ENCODE measurements at places on chromosomes 5 and 9.

- DNase-seq = no peak
Measured at GRCh38 chr5:16538006-16538405, 72.4 kb upstream of the ZNF622 start.

GRCh38 chr5:135053278-135053677, 19.2 kb upstream of the PITX1 start:
- DNase-seq = no peak

DNA sequence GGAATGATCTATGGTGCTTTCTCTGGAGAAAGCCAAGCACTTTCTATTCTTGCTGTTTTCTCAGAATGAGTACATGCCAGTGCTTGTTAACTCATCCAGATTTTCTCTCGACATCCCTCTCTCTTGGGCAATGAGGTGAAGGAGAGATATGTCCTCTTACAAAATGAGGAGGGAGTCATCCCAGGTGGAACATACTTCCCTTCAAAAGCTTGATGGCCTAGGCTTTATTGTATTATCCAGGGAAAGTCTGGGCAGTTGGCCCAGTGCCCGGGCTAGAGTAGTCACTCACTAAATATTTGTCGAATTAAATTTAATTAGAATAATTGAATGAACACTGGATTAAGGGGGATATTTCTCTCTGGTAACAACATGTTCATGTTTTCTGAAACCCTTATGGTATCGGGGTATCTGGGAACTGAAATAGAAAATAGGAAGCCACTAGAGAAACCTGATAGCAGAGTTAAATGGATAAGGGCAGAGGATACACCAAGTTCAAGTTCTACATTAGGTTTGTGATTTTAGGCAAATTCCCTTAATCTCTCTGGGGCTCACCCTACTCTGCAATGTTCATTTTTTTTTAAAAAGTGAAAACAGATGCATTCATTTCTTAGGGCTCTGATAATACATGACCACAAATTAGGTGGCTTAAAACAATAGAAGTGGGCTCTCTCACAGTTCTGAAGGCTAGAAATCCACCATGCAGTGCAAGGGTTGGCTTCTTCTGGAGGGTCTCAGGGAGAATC, 99.6 kb downstream of the LIFR start:
- no peak for DNase-seq

DNA sequence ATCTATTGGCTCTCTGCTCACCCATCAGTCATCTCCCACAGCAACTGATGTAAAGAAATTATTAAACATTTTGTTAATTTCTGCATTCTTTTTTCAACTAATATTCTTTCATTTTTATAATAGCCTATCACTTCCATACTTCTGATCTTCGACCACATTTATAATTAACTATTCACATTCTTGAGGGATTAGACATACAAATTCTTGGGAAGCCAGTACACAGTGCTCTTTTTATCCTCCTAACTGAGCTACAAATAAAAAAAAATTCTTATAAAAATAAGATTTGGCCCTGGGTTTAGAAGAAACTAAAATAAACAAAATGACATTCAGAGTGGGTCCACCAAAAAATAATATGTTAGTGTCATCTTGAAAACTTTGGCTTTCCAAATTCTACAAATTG, 103.7 kb upstream of the ITGA1 start:
- no peak for DNase-seq

- no peak for DNase-seq
Measured at GRCh38 chr5:135295852-135296251, 103.2 kb downstream of the MACROH2A1 start.

- DNase-seq = no peak
Measured at GRCh38 chr5:14655146-14655741, 9.3 kb upstream of the OTULIN start.

DNA sequence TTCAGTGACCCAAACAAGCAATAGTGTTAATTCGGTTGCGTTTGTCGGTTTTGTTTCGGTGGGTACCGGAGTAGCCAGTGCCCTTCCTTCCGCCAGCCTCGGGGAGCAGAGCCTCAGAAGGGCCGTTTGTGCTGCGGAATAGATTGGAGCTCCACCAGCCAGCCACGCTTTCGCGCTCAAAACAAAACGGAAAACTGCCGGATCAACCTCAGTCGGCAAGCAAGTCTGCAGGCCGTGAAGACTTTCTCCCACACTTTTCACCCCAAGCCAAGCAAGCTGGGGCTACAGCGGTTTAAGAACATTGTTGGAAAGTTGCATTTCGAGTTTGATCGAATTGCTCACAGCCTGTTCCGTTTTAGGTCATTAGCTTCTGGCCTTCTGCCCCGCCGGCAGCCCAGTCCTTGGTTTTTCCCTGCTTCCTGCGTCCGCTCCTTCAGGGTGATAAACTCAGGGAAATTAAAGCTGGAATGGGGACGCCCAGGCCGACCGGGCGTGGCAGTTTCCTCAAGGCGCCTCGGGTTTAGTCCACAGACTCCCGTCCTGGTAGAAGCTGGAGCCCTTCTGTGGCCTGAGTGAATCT, 803 bp upstream of the CCNO start:
- peak; percentile 32 for DNase-seq

DNA sequence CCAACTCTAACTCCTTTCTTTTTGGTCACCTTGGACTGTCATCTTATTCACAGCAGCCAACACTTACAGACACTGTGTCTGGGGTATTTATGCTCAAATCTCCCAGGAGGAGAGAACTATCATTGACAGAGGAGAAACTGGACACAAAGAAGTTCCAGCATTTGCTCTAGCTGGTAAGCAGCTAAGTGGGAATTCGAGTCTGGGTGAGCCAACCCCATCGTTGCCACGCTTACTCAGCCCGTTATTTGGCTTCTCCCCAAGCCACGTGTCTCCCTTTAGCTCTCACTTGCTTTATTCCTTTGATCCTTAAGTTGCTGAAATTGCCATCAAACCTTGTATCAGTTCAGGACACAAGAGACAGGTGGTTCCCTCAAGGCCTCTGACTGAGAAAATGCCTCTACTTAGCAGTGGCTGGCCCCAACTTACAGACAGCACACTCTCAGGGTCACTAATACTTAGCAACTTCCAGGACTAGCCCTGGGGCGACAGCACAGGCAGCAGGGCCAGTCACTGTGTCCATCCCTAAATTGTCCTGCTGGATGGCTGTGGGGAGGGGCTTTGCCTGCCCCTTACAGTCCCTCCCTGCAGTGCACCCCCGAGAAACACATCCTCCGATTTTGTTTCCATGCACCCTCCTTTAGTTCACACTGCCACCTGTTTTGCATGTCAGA, 1.4 kb downstream of the SLC36A2 start:
- no peak for DNase-seq

GRCh38 chr9:13137426-13137825, 142.1 kb downstream of the MPDZ start:
- DNase-seq = no peak

GRCh38 chr9:115522912-115523311, 405.0 kb upstream of the TNC start:
- no peak for DNase-seq

DNA sequence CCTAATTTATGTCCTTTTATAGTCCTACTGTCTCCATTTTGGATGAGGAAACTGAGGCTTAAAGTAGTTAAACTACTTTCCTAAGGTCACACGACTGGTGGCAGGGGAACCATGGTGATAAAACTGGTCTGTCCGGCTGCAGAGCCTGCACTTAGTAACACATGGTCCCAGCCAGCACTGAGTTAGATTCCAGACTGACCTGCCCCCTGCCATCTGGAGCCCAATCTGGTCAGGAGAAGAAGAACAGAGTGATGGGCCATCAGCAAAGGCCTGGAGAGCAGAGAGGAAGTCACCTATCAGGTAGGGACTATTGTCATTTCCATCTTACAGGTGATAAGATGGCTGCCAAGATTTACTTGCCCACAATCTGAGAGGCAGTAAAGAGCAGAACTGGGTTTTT, 86.6 kb upstream of the SLC25A48 start:
- DNase-seq = no peak

GRCh38 chr9:134671341-134672113, 29.9 kb downstream of the COL5A1 start:
- DNase-seq = no peak

DNA sequence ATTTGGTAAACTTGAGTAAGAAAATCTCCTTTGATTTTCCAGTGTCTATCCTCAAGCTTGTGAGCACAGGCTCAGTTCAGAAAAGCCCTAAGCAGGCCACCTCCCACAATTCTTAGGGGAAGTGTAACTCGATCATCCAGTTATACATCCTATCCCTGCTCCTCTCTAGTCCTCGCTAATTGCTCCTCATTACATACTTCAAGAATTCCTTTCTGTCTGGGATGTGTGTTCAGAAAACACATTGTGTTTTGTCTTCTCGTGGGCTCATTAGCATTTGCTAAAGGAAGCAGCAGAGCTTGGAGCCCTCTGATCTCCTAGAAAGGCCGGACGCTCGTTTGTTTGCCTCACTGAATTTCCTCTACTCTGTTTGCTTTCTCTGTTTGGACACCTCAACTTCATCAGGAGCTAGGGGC, 268.2 kb upstream of the RFX3 start:
- no peak for DNase-seq

DNA sequence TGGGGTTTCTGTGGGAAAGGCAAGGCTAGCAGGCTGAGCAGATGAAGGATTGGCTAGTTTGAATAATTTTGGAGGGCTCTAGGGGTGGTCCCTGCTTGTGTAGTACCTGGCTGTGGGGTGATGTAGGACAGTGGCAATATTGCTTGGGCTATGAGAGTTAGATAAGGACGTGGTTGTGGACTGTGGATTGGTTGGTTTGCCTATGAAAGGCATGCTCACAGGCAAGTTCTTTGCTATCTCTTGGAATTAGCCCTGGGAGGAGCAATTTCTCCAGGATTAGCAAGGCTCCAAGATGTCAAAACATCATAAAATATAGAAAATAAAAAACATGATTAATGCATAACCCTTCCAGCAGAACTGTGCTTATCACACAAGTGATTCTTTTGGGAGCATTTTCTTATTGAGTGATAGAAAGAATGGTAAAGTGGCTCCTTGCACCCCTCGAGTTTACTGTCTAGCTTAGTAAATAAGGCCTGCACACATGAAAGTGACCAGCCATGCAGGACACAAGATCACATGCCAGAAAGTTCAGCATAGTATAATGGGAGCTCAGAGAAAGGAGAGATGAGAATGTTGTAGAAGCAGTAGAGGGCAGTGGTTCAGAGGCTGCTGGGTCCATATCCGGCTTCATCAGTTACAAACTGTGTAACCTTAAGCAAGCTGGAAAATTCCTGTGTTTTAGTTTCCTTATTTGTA, 13.8 kb downstream of the AOPEP start:
- DNase-seq = no peak

- no peak for DNase-seq
Measured at GRCh38 chr5:115507681-115508080, 36.9 kb downstream of the FEM1C start.

DNA sequence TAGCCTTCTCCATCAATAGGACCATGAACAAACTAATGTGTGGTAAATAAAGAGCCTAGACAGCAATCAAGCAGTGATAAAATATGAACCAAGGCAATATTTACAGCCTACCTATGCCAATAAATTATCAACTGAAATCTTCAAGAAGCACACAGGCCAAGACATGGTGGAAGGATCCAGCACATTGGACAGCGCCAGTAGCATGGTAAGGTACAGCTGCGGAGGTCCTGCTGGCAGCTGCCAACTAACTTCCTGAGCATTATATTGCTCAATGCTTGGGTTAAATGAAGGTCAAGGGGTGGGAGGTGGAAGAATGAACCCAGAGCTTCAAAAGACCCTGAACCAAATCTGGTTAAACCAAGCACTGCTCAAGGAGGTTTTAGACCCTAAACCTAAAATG, 16.5 kb upstream of the SPDL1 start:
- no peak for DNase-seq

GRCh38 chr9:69542942-69543704, 129.0 kb downstream of the APBA1 start:
- no peak for DNase-seq

DNA sequence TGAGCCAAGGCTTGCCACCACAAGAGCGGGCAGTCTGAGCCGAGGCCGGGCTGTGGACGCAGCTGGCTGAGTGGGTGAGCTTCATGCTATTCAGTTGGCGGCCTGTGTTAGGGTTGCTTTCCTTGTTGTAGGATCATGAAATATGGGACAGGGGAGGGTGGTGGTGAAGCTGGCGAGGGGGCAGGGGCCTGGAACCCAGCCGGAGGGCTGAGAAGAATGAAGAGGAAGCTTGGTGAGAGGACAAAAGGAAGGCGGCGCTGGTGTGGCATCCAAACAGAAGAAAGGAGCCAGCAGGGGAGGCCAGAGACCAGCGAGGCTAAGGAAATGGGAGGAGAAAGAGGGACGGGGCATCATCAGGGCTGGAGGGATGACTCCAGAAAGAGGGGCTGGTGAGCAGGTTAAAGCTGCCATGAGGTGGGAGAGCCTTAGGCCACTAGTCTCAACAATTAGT, 18.3 kb downstream of the RALGPS1 start:
- no peak for DNase-seq

- DNase-seq = no peak
Measured at GRCh38 chr5:134403951-134404350, 7.7 kb downstream of the CDKN2AIPNL start.

GRCh38 chr5:178690208-178690607, 40.3 kb downstream of the ZNF354A start:
- no peak for DNase-seq

DNA sequence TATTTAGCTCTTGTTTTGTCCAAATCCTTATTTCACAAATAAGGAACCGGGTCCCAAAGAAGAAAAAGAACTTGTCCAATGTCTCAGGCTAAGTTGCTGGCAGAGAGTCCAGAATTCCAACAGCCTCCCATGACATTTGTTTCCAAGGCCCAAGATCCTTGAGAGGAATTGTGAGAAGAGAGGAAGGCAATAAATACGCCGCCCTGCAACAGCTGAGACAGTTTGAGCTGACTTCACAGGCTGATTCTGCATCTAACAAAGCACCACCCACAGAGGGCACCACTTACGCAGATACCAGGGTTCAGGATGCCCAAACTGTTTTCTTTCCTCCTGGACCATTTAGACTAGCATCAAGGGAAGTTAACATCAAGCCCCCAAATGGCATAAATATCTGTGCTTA, 211.3 kb downstream of the FAM114A2 start:
- no peak for DNase-seq

DNA sequence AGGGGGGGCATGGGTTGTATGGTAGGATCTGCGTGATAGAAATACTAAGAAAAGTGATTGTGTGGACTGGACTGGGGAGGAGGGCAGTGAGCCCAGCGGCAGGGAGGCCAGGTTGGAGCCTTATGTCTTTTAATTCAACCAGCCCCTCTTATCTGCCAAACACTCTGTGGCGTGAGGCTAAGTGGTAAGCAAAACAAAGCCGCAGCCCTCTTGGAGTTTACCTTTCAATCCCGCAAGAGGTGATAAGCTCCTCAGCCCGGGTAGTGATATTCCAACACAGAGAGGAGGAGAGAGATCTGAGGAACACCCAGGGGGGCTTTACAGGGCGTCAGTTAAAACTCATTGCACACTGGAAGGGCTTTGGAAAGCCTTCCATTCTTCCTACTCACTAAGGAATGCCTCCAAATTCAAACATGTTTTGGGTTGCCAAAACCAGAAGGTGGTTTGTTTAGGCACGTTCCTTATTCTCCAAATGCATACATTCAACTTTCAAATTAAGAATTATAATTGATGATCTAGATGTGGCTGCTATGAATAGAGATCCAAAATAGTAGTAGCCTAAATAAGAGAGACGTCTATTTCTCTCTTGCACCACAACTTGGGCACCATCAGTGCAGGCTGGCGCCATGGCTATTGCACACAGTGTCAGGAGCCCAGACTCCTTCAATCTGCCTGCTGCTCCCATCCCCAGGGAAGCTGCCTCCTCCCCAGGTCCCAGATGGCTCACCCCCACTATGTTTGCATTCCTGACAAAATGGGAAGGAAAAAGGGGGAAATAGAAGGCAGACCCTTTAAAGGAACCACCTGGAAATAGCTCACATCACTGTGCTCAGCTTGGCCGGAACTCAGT, 75.1 kb upstream of the FSTL4 start:
- no peak for DNase-seq

GRCh38 chr9:89314955-89315354, 3.3 kb upstream of the SECISBP2 start:
- DNase-seq = no peak

- no peak for DNase-seq
Measured at GRCh38 chr9:137317718-137318511, 15.8 kb upstream of the NRARP start.
